ENCODE measurements at places on chromosomes 5 and 9.

DNA sequence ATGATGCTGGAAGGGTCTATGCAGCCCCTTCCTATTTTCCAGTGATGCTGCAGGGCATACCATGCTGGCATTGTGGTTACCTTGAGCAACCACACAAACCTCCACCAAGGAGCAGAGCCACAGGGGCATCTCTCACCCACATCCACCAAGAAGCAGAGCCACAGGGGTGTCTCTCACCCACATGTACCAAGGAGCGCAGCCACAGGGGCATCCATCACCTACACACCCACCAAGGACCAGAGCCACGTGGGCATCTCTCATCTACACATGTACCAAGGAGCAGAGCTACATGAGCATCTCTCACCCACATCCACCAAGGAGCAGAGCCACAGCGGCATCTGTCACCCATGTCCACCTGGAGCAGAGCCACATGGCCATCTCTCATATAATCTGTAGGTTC is 8.8 kb upstream of the GM2A start:
- DNase-seq, result no peak

- DNase-seq, result no peak
These were observed 23.2 kb upstream of the PSAT1 start for GRCh38 chr9:78273761-78274160.

DNA sequence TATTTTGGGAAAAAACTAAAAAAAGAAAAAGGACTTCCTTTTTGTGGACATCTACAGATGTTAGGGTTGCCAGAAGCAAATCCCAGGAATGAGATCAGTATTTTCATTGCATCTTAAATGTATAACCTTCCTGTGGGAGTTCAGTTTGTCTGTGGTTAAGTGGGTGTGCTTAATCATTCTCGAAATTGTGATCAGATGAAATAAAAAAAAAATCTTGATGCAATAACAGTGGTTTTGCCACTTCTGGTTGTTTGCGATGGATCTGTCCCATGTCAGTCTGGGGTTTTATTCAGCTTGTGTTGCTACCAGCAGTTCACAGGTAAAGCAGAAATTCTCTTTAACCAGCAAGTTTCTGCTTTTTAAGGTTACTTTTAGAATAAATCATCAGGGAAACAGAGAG is 179.0 kb downstream of the MAN2A1 start:
- DNase-seq, result no peak

DNA sequence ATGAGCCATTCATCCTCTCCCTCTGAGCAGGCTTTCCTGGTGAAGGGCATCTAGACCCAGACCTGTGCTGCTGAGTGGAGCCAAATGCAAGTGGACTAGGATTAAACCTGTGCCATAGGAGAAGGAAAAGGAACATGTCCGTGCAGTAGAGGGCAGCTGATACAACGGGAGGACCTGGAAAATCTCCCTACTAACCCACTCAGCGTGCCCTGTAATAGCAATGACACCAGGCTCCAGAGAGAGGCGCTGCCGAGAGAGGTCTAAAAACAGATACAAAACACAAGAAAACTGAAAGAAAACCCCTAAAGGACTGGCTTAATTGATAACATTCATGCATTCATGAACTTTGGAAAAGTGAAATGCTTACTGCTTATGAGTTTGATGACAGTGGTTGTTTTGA is 60.8 kb downstream of the PFDN1 start:
- no peak for DNase-seq

DNA sequence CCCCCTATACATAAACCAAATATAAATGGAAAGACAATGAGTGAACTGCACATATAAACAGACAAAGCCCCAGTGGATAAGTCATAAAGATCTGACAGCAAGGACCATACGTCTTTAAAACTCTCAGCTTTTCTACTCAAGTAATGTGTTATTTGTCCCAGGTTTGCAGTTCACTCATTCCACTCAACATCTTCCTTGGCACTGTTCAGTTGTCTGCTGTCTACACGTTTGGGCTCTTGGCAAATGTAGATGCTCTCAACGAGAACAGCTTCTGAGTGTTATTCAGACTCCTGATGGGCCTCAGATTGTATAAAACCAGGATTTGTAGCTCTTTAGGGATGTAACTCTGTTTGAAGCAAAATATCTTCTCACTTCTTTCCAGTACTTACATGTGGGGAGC is 198.2 kb upstream of the SEMA6A start:
- no peak for DNase-seq

- DNase-seq, result no peak
These were observed 118.7 kb downstream of the DIRAS2 start for GRCh38 chr9:90523958-90524357.

- no peak for DNase-seq
These were observed at the start of gene DOCK2 for GRCh38 chr5:169637085-169637548. Gene DOCK2, plus strand, starts transcription at chr5:169637275. Its CDS starts 52 bp downstream, at chr5:169637327.

DNA sequence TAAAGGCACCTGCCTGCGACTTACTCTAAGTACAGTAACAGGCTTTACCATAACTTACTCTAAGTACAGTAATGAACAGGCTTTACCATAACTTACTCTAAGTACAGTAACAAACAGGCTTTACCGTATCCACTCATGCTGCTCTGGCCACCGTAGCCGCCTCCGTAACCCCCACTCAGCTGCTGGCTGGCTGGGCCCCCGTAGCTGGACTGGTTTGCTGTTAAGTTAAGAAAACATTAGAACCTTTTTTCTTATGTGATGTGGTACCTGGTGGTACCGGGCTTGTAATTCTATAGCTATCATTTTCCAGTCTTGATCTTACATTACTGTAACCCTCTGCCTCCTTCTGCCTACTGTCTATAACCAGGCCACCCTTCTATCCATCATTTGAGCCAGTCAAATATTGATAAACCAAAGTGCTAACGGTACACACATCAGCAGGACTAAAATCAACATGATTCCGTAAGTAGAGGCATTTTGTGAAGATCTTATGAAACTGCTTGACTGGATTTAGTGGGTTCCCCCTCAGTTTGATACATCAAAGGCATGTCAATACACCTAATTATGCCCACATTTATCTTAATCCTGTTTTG is 7.4 kb downstream of the HNRNPH1 start:
- no peak for DNase-seq

DNA sequence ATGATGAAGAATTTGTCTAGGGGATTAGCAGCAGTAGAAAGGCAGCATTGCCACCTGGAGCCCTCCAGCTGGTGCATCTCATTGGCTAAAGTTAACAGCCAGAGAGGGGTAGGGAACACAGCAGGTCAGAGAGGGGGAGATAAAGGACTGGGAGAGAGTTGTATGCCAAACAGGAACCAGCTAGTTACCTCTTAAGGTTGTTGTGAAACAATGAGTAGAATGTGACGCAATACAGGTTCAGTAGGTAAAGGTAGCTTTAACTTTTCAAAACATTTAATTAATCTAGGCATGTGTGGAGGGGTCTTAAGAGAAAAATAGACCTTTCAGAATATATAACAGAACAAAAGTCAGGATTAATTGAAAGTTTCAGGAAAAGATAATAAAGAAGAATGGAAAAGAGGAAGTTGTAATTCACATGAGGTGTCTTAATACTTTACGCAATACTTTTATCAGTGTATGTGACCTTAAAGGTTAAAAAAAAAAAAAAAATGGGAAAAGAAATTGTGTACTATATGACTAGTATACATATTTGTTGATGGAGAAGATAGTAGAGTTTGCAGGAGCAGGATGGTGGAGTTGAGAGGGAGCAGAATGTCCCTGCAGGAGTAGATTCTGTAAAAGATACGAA is 14.3 kb downstream of the FBXO38 start:
- DNase-seq, result no peak

DNA sequence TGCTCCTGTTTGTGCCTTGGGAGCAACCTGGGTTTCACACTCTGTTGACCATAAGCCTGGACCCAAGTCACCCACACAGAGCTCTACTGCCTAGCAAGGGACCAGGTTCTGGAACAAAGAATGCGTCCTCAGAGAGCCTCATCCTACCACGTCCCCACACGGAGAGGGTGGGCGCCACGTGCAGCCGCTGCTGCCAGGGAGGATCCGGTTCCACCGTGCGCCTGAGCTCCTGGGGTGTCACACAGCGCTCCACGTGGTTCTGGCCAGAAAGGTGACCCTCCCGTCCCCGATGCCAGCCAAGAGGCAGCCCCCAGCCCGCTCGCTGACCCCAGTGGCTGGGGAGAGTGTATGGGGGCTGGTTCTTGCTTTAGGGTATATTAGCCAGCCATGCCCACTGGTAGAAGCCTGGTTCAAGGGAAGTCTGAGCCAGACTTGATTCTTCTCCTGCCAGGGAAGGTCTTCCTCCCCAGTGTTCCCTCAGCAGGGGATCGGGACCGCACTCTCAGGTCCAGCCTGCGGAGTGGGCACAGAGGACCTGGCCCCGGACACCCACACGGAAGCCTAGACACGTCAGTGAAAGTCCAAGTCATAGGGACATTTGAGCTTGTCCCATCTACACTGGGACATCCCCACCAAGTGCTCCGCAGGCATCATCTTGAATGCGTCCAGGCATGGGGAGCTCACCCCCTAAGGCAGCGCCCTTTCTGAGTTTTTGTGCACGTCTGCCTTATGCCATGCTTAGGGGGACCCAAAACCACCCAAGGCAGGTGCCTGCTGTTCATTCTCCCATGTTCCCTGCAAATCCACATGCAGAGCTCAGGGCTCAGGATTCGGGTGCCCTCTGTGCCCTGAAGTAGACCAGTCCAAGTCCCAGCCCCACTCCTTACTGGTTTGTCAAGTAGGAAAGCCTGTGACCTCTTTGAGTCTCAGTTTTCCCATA is 2.4 kb downstream of the FCN1 start:
- no peak for DNase-seq

GRCh38 chr5:161547738-161548486 is 1.4 kb upstream of the GABRB2 start:
- DNase-seq, result no peak

- no peak for DNase-seq
These were observed 14.9 kb upstream of the TMEM252 start for GRCh38 chr9:68555437-68556150.

DNA sequence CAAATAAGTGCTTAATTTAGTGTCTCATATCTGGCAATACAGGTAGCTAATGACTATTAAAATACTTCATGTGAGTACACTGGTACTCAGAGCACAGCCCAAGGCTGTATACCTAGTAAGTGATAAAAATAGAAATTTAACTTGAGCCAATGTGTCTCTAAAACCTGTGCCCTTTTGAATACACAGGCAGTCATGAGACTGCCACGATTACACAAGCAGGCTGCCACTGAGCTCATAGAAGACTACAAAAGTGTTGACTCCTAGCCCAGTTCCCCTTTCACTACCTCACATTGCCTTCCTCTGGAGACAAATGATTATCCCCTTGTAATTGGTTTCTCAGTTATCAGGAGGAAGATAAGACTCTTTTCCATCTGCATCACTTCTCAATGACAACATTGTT is 66.3 kb upstream of the PAPPA start:
- no peak for DNase-seq

GRCh38 chr5:160458806-160459800 is 37.4 kb downstream of the PTTG1 start:
- DNase-seq, result no peak

DNA sequence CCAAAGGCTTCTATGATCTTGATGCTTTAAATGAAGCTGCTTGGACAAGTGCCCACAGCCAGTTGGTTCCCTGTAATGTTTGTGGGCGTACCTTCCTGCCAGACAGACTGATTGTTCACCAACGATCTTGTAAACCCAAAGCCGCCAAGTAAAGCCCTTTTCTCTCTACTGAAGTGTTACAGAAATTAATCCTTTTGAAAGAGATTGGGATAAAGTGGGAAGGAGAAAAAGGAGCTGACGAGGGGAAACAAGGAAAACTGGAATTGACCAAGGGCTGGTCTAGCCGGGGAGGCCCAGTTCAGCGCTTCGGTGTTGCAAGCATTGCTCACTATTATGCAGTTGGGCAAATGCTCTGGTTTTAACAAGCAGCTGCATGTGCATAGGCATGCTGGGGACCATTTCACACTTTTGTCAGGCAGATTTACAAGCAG is 53.2 kb downstream of the ZNF474 start:
- DNase-seq, result no peak

- DNase-seq, result no peak
These were observed 52.5 kb downstream of the AOPEP start for GRCh38 chr9:94779031-94779430.

DNA sequence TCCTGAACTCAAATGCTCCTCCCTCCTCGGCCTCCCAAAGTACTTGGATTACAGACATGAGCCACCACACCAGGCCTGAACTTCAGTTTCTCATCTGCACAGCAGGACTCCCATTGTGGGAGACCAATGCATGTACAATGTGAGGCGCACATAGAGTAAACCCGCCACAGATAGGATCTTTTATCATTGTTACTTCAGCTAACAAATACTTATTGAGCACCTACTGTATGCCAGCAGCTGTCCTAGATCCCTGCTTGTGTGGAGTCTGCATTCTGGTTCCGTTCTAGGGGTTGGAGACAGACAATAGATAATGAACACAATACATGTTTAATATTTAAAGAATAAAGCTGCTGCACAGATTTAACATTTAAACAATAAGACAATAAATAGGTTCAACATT is 6.3 kb upstream of the SLC25A51 start:
- no peak for DNase-seq

GRCh38 chr5:27093279-27093678 is 54.9 kb upstream of the CDH9 start:
- DNase-seq, result no peak

DNA sequence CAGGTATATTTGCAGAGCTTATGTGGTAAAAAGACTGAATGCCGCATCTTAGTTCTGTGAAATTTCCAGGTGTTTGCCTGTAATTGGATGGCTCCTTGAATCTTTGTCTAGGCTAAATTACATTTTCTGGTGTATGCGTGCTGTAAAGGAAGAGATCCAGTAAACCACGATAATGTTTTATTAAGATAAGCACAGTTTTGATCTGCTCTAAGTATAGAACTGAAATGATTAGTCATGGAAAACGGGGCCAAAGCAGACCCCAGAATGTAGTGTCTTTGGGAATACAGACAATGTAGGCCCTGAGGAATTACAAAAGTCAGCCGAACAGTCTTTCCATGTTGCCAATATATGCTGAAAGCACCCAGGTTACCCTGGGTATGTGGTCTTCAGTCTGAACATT is 257.3 kb downstream of the FANCC start:
- no peak for DNase-seq

DNA sequence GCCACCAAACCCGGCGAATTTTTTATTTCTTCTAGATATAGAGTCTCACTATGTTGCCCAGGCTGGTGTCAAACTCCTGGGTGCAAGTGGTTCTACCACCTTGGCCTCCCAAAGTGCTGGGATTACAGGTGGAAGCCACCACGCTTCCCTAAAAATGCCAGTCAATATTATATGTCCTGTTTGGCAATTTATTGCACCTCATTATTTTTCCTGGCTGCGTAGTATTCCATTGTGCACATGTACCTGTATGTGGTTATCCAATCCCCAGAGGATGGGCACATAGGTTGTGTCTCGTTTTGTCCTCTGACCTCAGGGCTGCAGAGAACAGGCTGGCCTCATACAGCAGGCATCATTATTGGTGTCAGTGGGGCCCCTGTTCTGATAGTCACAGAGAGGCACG is 181.7 kb downstream of the C9orf50 start:
- no peak for DNase-seq

- DNase-seq, result no peak
These were observed 49.0 kb upstream of the POU5F2 start for GRCh38 chr5:93790401-93790800.

- DNase-seq, result no peak
These were observed 2.9 kb downstream of the BAAT start for GRCh38 chr9:101381833-101382342.

Measured in right renal cortex interstitium (tissue), 3 donors.